Left cardiac atrium (tissue), 4 donors: ENCODE measurements at places on chromosomes 16 and 17. TPM values are rescaled to one million over a fixed set of nuclear protein-coding genes. Genes with fewer than 3 reads are reported as not detected.

- no peak for DNase-seq
These were observed 83.6 kb downstream of the C17orf58 start for GRCh38 chr17:67912656-67913055.

CAPNS2 gene
- total RNA-seq, result 0.24 TPM

COPS3 gene
- 60.3 TPM for total RNA-seq

HOXB5 gene
- not detected for total RNA-seq

DNA sequence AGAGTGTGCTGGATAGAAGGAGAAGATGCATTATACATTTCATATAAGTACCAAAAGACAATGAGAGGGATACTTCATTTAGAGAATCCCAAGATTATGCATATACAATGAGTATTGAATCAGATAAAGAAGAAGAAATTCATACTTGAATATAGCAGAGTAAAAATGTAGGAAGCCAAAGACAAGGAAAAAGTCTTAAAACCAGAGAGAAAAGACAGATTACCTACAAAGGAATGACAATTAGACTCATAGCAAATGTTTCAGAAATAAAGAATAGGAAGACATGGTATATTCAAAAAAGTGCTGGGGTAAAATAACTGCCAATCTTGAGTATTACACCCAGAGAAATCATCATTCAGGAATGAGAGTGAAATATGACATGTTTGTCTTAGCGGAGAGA is 6.8 kb upstream of the MSI2 start:
- DNase-seq, result no peak

DNA sequence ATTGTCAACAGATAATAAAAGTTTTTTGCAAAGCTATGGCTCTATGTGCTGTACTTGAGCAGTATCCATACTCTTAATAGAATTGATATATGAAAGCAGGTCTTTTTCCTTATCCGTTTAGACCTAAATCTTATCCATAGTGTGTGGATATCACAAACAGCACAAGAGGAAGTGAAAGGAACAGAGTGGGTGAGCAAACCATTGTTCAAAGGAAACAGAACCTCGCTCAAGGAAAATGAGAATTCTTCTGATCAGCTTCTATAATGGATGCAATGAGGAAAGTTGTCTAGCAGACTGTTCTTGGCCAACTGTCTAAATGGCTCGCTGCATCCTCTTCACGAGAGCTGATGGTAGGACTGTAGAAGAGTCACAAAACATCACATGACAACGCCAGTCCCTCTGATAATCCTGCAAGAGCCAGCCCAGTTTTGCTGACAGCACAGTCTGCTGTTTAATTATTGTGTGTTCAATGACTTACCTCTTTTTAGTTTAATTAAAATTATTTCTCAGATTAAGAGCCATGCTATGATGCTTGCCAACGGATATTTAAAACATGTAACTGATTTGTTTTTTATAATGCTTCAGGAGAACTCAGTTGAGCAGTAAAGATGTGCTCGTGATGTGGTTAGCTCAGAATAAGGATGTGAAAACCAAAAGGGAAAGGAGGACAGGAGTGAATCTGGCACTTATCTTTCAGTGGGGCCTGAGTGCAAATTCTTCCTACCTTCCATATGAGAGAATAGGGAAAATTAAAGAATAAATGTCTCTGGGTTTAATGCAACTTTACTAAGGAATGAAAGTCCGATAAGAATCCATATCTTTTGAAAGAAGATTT is 38.5 kb downstream of the WWOX start:
- no peak for DNase-seq

DNA sequence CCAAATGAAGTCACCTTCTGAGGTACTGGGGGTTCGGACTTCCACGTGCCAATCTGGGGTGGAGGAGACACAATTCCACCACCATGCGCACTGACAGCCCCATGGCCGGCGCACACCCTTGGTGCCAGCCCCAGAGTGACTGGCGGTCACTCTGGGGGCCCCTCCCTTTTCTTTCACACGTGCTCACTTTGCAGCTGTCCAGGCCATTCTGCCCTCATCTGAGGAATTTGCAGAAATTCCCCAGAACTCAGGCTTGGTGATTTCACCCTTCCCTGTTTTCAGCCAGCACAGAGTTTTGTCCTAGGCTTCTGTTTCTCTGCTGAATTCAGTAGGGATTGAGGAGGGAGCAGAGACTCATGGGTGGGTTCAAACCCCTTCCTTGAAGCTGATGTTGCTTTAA is 54.8 kb downstream of the CDRT4 start:
- DNase-seq, result no peak

METTL2A gene
- 17.6 TPM for total RNA-seq

LRRC75A gene
- total RNA-seq, result 0.60 TPM
